DMS153 (cell line): ENCODE measurements at places on chromosomes 1 and 21.

- no peak for DNase-seq
Observed at GRCh38 chr1:233544304-233544703, 69.6 kb upstream of the KCNK1 start.

GRCh38 chr1:6688001-6688400 lies 13.6 kb downstream of the DNAJC11 start:
- DNase-seq, result no peak

- no peak for DNase-seq
Observed at GRCh38 chr21:25615880-25616279, 8.6 kb upstream of the MRPL39 start.

DNA sequence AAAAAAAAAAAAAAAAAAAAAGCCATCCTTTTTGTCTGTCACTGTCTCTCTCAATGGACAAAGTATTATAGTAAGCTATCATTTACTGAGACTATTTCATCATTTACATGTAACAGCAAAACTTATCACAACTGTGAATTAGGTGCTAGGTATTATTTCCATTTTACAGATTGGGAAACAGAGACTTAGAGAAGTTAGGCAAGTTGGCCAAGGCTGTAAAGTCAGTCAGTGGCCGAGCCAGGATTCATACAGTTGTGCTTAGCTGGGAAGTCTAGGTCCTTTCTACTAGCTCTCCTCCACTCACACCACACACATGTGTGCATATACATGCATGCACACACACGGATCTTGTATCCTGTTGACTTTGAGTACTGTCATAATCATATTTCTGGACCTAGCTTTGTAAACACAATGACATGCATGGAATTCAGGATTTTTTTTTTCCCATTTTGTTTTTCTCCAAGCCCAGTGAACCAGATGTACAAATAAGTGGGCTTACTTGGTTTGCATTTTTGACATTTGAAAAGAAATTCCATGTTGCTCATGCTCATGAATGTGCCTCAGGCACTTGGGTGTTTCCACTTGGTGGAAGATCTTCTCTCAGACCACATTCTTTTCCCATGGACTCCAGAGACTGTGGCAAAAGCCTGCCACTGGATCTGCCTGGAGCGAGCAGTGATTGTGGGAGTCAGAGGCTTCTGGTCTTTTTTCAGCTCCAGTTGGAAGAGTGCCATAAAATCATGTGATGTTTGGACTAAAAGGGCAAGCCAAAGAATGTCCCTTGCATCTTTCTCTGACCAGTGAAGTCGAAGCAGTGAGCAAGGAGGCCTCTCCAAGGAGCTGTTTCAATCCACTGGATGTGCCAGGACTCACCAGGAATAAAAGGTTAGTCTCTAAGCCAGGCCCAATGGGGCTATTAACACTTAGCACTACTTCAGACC lies 61.7 kb upstream of the DNAJC6 start:
- DNase-seq, result no peak

DNA sequence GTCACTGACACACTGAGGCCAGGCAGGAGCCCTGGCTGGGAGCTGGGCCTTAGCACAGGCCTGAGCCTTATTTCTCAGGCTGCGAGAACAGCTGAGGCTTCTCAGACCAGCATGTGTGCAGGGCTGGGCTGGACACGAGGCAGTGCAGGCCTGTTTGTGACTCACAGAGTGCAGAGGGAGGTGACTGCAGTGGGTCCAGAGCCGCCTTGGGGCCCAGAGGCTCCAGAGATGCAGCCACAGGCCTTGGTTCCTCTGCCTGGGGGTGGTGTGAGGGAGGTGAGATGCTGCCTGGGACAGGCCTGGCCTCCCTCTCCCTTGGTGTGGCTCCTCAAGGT lies 61.2 kb upstream of the ETV3 start:
- no peak for DNase-seq

DNA sequence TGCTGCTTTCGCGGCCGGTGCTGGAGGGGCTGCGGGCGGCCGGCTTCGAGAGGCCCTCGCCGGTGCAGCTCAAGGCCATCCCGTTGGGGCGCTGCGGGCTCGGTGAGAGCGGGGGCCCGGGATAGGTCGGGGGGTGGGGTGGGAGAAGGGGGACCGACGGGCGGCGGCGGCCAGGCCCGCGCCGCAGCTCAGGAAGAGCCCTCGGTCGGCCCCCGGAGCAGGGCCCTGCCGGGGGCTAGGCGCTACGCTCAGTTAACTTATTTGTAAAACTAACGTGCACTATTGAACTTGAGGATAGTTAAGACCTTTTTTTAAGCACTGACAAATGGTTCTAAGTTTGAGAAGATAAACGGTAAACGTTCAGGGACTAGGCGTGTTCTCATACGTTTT lies 418 bp downstream of the DDX20 start:
- no peak for DNase-seq

GRCh38 chr1:60367532-60367931 lies 294.0 kb upstream of the C1orf87 start:
- DNase-seq, result no peak

- no peak for DNase-seq
Observed at GRCh38 chr1:118158924-118159323, 26.1 kb downstream of the SPAG17 start.

DNA sequence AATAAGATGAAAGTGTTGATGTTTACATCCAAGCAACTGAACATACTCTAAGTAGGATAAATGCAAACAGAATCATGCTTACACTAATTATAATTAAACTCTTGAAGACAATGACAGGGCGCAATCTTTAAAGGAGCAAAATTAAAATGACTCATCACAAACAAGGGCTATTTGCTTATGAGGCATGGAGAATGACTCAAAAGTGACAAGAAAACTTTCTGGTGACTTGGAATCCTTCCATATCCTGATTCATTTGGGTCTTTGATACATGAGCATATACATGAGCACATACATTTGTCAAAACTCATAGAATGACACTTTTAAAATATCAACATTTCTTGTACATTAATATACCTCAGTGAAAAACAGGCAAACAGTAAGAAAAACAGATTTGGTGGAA lies 1632.3 kb downstream of the KCNT2 start:
- DNase-seq, result no peak
